ENCODE measurements at places on chromosomes 12 and 14.

- DNase-seq = no peak
Observed at GRCh38 chr14:39097159-39097558, 5.9 kb downstream of the SEC23A start.

- DNase-seq = no peak
Observed at GRCh38 chr12:99147130-99147529, 500.4 kb upstream of the GARIN6 start.

DNA sequence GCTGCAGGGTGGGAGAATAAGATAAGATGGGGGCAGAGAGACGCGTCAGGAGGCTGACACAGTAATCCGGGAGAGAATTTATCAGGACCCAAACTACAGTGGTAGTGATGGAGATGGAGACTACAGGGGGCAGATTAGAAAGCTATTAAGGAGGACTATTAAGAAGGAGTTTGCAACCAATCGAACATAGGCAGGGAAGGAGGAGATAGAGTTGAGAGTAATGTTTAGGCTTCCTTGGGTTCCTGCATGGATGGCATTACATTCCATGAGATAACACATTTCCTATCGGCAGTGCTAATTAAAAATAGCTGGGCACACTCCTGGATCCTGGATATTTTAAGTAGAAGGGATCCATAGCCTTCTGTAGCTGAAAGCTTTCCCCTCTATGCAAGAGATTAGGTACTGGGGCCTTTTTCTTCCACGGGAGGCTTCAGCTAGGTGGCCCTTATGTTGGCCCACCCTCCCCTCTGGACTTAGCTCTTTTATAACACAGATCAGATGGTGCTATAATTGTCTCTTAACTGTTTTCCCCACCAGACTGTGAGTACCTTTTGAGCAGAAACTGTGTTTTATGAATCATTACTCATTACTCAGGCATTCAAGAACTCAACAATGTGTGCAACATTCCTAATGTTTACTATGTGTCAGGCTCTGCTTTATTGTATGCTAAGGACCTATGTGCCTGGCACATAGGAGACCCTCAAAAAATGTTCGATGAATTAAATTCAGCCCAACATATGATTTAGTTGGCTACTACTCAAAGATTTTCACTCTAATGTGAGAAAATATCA lies 113.0 kb downstream of the RMST start:
- DNase-seq = no peak

- DNase-seq = no peak
Observed at GRCh38 chr12:75812271-75813018, 219.1 kb downstream of the PHLDA1 start.

DNA sequence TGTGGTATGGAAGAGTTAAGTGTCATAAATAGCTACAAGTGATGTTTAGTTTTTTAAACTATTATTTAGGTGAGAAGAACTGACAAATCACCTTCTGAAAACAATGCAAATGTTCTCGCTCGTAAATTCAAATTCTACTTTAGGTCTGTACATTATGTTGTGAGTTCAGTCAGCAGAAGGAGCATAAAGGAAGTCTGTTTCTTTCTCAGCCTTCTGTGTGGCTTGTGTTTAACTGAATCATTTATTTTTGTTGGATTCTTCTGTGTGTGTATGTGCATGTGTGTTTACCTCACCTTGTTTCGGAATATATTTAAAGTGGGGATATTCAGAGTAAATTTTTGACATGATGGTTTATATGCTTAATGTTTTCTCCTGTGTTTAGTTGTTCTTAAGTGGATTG lies 285.9 kb downstream of the TMTC2 start:
- DNase-seq = no peak

GRCh38 chr12:60259225-60259624 lies 663.4 kb downstream of the SLC16A7 start:
- DNase-seq = no peak

- DNase-seq = no peak
Observed at GRCh38 chr14:103521438-103521950, 1.1 kb downstream of the CKB start.

GRCh38 chr12:95337146-95337545 lies 119.5 kb downstream of the VEZT start:
- DNase-seq = no peak

DNA sequence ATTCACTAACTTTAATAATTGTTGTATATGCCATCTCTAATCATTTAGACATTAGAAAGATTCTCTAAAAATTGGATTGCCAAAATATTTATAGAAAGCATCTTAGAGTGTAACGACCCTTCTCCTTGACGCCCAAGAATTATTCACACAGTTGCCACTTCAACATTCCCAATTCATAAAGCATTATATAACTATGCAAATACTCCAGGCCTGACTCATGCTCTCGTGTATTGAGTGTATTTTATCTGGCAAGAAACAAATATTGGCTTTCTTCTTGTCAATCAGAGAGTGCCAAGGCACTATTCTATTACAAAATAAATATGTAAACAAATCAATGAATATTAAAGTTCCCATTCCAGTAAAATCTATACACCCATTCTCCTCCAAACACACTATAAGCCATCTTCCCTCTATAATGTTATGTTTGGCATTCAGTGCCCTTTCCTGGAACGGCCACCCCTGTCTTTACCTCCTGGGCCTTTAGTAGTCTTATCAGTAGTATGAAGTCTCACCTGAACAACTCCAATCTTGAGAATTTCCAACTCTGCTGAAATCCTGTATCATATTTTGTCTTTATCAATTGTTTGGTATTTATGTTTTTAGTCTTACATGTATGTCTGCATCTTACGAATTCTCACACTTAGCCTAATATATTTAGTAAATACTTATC lies 182.6 kb downstream of the PIK3C2G start:
- DNase-seq = no peak
